ENCODE measurements at places on chromosomes 11 and 22. TPM values are rescaled to one million over a fixed set of nuclear protein-coding genes. Genes with fewer than 3 reads are reported as not detected.
A peak's percentile ranks its signal among the peaks of the same experiment; 100 is the strongest.

DNA sequence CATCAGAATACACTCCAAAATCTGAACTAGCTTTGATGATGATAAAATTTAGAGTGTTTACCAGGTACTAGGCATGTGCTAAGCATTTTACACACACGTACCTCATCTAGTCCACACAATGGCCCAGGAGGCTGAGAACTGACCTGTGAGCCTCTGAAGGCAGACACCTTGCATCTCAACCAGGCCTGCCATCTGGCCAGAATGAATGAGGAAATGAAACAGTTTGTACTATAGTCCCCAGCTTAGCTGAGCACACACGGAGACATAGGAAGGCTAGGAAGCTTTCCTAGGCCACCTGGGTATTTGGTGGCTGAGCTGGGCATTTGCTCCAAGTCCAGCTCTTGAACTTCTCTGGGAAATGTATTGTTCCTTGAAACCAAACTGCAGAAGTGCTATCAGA, 6.9 kb upstream of the SHANK3 start:
- DNase-seq, result no peak

DNA sequence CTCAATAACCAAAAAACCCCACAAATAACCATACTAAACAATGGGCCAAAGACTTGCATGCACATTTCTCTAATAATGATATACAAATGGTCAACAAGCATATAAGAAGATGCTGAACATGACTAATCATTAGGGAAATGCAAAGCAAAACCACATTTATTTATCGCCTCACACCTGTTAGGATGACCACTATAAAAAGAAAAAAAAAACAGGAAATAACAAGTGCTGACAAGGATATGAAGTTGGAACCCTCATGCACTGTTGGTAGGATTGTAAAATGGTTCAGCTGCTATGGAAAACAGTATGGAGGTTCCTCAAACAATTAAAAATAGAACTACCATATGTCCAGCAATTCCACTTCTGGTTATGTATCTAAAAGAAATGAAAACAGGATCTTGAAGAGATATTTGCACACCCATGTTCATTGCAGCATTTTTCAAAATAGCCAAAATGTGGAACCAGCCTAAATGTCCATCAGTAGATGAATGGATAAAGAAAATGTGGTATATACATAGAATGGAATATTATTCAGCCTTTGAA, 66.2 kb downstream of the AMBRA1 start:
- DNase-seq, result no peak

- no peak for DNase-seq
Observed at GRCh38 chr11:105861225-105861624, 160.8 kb downstream of the MSANTD4 start.

- no peak for DNase-seq
Observed at GRCh38 chr22:24582056-24582814, 10.6 kb downstream of the LRRC75B start.

DNA sequence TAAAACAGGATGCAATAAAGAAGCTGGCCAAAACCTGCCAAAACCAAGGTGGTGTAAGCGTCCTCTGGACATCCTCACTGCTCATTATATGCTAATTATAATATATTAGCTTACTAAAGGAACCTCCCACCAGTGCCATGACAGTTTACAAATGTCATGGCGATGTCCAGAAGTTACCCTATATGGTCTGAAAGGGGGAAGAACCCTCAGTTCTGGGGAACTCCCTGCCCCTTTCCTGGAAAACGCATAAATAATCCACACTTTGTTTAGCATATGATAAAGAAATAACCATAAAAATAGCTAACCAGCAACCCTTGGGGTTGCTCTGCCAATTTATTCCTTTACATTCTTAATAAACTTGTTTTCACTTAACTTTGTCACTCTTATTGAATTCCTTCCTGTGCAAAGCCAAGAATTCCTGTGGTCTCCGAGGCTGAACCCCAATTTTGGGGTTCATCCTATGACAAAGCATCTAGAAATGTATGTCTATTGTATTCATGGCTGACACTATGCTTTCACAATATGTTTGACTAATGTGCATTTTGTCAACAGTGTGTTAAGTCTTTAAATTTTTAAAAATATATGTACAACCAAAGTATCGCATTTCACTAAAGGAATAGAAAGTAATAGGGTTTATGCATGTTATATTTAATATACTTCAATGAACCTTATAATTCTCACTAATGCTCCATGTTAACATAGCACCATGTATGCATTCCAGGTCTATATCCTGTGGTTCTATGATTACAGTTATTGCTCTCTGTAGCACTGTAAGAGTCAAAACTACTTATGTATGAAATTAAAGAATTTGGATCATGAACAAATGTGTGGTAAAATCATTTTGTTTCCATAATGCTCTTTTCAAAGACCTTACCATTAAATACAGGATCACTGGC, 25.1 kb downstream of the LGR4 start:
- DNase-seq, result no peak

GRCh38 chr11:15903246-15903645, 453.1 kb downstream of the SOX6 start:
- DNase-seq, result no peak

GRCh38 chr11:108221911-108222573, 396 bp downstream of the NPAT start:
- DNase-seq, result no peak

DNA sequence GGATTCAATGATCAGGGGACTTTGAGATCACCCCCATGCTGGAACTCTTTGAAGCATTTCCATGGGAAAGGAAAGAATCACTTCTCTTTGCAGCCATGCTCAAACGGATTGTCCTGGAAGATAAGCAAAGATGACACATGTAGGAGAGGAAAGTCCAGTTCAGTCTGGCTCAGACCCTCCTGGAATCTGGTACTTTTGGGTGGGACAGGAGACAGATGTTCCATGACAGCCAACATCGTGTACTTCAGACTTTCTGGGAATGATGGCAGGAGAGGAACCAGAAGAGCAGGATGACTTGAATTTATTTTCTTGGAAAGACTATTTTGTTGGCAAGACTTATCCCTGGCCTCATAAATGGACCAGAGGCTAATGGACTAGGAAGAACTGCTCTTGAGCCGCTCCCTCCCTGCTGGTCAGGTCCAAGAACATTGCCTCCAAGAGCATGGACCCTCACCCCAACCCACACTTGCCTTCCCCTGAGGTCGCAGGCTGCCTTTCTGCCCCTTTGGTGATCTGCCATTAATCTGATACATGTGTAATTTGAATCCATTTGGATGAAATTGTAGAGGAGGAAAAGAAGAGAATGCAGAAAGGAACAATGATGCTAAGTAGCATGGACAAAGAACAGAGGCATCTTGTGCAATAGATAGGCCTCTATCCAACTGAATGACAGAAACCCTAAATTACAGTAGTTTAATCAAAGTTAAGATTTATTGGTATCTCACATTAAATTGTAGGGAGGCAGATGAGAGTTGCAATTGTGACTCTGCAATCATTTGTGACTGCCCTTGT, 201.0 kb downstream of the SNX19 start:
- no peak for DNase-seq

- DNase-seq, result no peak
Observed at GRCh38 chr22:42624551-42625106, 9.9 kb upstream of the POLDIP3 start.

GRCh38 chr11:92658733-92659132, 310.7 kb upstream of the MTNR1B start:
- DNase-seq, result no peak

DNA sequence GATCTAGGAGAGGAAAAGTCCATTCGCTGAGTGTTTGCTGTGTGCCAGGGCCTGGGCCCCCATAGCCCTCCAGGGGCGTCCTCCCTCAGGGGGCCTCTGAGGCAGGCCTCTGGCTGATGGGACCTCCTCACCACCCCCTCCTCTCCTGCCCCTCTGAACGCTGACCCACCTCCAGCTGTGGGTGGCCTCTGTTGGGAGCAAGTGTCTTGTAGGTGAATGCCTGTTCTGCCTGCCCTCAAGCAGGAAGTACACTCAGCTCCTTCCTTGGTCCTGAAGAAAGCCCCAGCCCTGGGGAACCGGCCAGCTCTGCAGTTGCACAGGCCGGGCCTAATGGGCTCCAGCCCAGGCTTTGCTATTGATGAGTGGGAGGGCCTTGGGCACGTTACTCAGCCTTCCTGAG, 3.5 kb downstream of the MYO7A start:
- DNase-seq, result peak; percentile 53

DNA sequence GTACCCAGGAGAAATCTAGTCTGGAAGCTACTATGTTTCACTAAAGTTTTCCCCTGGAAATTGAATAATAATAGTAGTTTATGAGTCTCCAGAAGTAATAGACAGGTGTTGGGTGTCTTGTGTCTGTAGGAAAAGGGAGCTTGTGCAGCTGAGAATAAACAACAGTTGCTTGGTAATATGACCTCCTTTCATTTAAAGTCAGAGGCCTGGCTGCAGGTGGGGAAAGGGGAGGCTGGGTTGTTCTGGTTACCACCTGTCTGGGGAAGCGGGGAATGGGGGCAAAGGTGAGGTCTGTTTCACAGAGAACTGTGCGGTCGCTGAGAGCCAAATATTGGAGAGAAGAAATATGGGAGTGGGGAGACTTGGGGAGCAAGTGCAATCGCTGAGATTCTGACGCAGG, 3.3 kb upstream of the GRAMD1B start:
- DNase-seq, result no peak

DNA sequence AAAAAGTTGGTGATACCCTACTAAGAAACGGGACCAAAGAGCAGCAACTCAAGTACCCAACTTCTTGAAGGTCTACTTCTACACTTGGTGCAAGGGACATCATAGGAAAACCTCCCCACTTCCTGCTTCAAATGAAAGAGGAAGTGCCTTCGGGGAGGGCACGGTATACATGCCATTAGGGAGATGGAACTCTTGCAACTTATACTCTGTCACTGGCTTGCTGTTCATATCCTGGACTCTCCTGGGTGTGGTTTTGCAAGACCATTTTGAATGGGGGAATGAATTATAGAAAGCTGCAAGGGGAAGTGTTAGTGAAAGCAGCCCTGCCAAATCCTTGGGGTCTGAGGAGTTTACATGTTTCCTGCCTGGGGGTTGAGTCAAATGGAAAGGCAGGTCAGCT, 41.9 kb downstream of the CSNK2A3 start:
- no peak for DNase-seq

GRCh38 chr11:106331176-106331575, 253.7 kb downstream of the AASDHPPT start:
- no peak for DNase-seq

- no peak for DNase-seq
Observed at GRCh38 chr22:46415776-46416519, 80.4 kb downstream of the TRMU start.

GRCh38 chr11:120940160-120940848, 83.6 kb upstream of the TBCEL start:
- DNase-seq, result no peak

DNA sequence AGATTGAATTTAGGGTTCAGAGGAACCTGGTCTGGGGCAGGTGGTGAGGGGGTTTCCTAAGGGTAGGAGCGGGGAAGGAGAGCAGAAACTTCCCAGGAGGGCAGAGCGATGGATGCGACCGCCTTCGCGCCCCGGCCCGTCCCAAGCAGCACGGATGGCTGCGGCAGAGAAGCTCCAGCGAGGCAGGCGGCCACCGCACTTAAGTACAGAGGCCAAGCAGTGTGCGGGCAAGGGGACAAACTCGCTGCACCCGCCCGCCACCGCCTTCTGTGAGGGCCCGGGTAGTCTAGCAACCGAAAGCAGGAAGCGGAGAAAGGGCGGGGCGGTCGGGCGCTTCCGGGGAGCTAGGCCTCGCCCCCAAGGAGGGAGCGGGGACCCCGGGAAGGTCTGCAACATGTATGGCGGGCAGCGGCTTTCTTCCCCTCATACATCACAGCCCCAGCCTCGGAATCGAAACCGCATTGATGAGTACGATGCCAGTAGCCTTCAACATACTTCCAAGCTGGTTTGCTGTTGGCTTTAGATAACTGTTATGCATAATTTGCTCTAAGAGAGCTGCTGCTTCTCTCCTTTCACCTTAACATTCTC, at the start of gene AGBL2:
AGBL2 (minus strand) TSS at position 288 of the 588 bp plus-strand sequence. CDS start 719 bp downstream, outside the sequence.
- peak; percentile 77 for DNase-seq

- no peak for DNase-seq
Observed at GRCh38 chr11:69174841-69175240, 19.1 kb downstream of the SMIM38 start.

- no peak for DNase-seq
Observed at GRCh38 chr11:85749884-85750283, 61.1 kb downstream of the SYTL2 start.

- DNase-seq, result no peak
Observed at GRCh38 chr11:57205041-57205641, 23.4 kb downstream of the LRRC55 start.

DNA sequence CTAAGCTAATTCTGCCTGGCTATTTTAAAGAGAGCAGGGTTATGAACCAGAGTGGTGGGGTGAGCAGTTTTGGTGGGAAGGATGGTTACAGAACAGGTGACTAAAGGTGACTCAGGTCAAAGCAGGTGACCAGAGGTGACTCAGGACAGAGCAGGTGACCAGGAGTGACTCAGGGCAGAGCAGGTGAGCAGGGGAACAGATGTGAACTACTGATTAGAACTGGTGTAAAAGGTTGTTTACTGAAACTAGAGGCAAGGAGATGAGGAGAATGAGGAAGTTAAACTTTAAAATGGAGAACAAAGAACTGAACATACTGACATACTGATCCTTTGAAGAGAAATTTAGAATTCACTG, 15.4 kb upstream of the HYLS1 start:
- DNase-seq, result no peak

GRCh38 chr11:62046568-62047100, 77.2 kb upstream of the INCENP start:
- no peak for DNase-seq

DNA sequence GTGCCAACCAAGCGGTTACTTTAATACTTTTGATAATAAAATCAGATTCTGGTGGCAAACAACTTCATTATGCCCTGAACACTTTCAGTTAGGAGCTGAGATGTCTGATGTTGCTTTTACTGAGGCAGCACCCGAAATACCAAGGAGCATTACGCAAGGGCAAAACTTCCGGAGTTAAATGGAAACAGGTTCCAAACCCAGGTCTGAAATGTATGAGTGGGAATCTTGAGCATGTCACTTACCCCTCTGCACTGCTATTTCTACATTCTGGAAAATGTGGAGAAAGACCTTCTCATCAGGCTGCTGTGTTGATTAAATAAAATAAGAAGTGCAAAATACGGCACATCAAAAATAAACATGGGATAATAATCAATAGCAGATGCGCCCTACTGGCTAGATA, 315.1 kb downstream of the LARGE1 start:
- no peak for DNase-seq

The IL17REL gene
- polyA plus RNA-seq, result not detected

The CFAP300 gene
- 0.14 TPM for polyA plus RNA-seq

The NTM gene
- polyA plus RNA-seq, result 0.30 TPM

The PLET1 gene
- polyA plus RNA-seq, result not detected

The FAM180B gene
- polyA plus RNA-seq, result 0.51 TPM

The ABCC8 gene
- 0.32 TPM for polyA plus RNA-seq

The AGBL2 gene
- polyA plus RNA-seq, result not detected

The CBLIF gene
- 0.05 TPM for polyA plus RNA-seq

The PKDREJ gene
- polyA plus RNA-seq, result not detected

The LARGE2 gene
- not detected for polyA plus RNA-seq

The HSPB2 gene
- 25.0 TPM for polyA plus RNA-seq

Measured in psoas muscle (tissue), 8 donors.